Tibial nerve (tissue), 4 donors: ENCODE measurements at places on chromosomes 3 and 15. TPM values are rescaled to one million over a fixed set of nuclear protein-coding genes. Genes with fewer than 3 reads are reported as not detected.

The ARPIN gene
- total RNA-seq, result 28.9 TPM

The ZNF80 gene
- not detected for total RNA-seq

The SLTM gene
- total RNA-seq, result 126 TPM

The B3GALNT1 gene
- total RNA-seq, result 10.8 TPM

The PIERCE2 gene
- total RNA-seq, result not detected

The FBXW12 gene
- not detected for total RNA-seq

The PLSCR2 gene
- total RNA-seq, result not detected

The DUOX1 gene
- total RNA-seq, result 4.0 TPM

DNA sequence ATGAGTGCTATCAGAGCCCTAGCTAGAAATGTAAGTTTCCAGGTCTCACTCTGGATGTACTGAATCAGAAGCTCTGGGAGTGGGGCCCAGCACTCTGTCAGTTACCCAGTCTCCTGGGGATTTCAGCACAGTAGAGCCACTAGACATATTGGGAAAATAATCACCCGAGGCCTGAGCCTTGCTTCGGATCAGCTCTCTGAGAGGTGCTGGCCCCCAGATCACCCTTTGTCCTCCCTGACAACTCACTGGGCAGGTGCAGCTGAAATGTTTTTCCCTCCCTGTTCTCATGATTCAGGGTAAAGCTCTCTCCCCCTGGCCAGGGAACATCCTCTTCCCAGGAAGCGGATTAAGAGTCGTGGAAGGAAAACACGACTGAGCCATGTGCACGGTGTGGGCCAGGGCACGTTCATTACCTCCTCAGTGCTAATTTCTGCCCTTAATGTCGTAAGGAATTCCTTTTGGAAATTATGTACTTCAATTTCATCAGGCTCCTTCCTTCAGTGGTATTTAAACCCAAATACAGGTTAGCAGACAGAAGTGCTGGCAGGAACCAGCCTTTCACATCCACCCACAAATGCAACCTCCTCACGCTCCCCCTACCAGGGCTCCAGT is 296.7 kb upstream of the LYSMD4 start:
- DNase-seq, result no peak
- H3K27me3 ChIP-seq, result no peaks in the 10 kb centered on the region
- peaks cover 22% of the 10 kb centered on the region for H3K4me1 ChIP-seq
- no peak overlapping the region for H3K27ac ChIP-seq
- H3K36me3 ChIP-seq, result no peaks in the 10 kb centered on the region

- no peaks in the 10 kb centered on the region for H3K36me3 ChIP-seq
- H3K27me3 ChIP-seq, result no peaks in the 10 kb centered on the region
- H3K27ac ChIP-seq, result no peak overlapping the region
Measured at GRCh38 chr15:80233581-80233980, 18.4 kb downstream of the CTXND1 start.

DNA sequence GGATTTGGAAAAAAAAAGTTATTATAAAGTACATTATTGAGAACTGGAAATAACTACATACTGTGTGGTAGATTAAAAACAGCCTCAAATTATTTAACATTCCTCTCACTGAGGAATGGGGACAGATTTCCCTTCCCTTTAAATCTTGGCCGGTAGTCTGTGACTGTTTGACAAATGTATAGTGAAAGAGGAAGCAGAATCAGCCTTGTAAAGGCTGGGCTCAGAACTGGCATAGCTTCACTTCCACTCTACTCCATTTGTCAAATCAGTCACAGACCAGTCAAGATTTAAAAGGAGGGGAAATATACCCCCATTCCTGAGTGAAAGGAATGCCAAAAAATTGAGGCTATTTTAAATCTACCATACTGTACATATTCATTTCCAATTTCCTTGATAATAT is 18.2 kb upstream of the B4GALT4 start:
- H3K4me3 ChIP-seq, result no peak overlapping the region
- no peak overlapping the region for H3K27ac ChIP-seq
- no peaks in the 10 kb centered on the region for H3K27me3 ChIP-seq
- H3K36me3 ChIP-seq, result no peaks in the 10 kb centered on the region

DNA sequence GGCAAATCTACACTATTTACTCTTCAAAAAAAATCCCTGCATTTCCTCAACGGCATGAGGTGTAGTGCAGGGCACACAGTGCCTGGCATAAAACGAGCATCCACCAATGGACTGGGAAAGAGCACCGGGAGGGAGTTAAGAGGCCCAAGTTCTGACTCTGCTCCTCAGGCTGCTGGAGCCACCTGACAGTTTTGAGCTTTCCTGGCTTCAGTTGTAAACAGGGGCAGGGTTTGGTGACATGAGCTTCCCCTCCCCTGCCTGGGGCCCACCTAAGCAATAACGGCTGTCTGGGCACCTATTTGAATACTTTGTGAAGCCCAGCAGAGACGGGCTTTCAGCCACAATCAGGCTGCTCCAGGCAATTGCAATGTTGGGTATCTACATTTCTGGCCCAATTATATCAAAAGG is 16.4 kb downstream of the CA12 start:
- H3K4me1 ChIP-seq, result no peaks in the 10 kb centered on the region
- no peaks in the 10 kb centered on the region for H3K36me3 ChIP-seq
- DNase-seq, result no peak
- no peak overlapping the region for H3K4me3 ChIP-seq
- H3K27ac ChIP-seq, result no peak overlapping the region
- H3K27me3 ChIP-seq, result no peaks in the 10 kb centered on the region

- peak overlapping the region; percentile 60 for H3K27ac ChIP-seq
- no peak overlapping the region for H3K4me3 ChIP-seq
- H3K36me3 ChIP-seq, result no peaks in the 10 kb centered on the region
- peaks cover 19% of the 10 kb centered on the region for H3K4me1 ChIP-seq
- DNase-seq, result no peak
Measured at GRCh38 chr3:48434591-48435222, 4.8 kb upstream of the PLXNB1 start.

DNA sequence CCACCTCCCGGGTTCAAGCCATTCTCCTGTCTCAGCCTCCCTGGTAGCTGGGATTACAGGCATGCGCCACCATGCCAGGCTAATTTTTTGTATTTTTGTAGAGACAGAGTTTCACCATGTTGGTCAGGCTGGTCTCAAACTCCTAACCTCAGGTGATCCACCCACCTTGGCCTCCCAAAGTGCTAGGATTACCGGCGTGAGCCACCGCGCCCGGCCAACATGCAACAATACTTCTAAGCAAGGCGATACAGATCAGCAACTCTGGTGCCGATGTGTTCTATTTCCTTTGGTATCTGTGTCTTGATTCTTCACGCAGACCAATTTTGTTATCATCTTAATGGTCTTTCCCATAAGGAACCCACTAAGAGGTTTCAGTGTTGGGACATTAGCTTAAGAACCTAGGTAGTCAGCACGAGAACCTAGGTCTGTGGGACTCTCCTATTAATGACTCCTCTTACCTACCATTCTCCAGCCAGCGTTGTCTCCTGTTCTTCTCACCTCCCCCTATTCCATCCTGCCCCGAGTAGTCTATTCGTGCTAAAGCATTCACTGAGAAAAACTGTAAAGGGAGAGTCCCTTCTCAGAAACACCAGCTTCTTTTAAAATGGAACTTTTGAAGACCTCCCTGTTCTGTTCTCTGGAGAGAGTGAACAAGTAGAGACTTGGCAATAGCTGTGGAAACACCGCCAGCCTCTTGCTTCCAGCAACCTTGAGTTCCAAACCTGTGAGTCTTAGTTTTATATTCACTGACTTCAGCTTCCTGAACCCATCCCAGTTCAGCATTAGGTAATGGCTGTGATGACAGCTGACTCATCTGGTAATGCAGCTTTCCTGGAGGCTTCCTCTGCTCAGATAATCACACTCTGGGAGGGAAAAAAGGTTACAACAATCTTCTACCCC is 61.2 kb downstream of the TSC22D2 start:
- peak overlapping the region; percentile 18 for H3K27ac ChIP-seq
- no peaks in the 10 kb centered on the region for H3K27me3 ChIP-seq
- peak; percentile 12 for DNase-seq
- H3K4me3 ChIP-seq, result no peak overlapping the region

DNA sequence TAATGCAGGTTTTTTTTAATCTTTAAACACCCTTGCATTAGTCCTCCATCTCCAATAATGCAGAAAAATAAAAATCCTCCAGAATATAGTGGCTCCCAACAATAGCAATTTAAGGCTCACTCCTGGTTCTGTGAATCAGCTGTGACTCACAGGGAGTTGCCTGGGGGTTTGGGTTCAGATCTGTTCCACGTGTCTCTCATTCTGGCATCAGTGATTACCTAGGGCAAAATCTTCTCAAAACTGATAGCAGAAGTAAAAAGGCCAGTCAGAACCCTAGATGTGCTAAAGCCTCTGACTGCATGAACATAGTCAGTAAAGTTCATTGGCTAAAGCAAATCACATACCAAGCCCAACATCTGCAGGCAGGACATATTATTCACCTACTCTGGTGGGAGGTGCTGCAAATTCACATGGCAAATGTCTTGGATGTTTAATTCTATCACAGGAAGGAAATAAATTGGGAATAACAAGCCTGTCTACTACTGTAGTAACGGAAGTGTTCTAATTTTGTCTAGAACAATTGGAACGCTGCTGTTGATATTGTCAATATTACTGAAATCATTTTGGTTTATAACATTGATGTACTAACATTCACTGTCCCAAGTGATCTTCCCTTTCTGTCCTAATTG is 364.1 kb upstream of the CNTN4 start:
- no peak overlapping the region for H3K27ac ChIP-seq
- no peaks in the 10 kb centered on the region for H3K4me1 ChIP-seq
- H3K36me3 ChIP-seq, result no peaks in the 10 kb centered on the region
- no peak for DNase-seq
- H3K4me3 ChIP-seq, result no peak overlapping the region
- no peaks in the 10 kb centered on the region for H3K27me3 ChIP-seq

DNA sequence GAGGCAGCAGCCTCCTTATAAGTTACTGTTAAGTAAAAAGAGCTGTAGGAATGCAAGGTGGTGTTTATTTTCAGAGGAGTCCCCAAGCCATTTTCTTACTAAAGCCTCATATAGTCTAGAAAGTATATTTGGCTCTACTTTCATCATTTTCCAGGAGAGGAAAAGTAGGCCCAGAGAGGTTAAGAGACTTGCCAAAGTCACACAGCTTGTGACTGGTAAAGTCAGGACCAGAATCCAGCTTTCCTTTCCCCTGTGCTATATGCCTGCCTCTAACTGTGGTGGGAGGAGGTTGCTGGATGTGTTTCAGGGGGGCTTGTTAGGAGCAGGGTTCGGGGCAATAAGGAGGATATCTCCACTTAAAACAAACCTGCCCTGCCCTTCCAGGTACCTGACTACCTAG is 7.2 kb upstream of the OGG1 start:
- no peaks in the 10 kb centered on the region for H3K4me1 ChIP-seq
- no peak overlapping the region for H3K27ac ChIP-seq
- H3K27me3 ChIP-seq, result no peaks in the 10 kb centered on the region
- peaks cover 100% of the 10 kb centered on the region for H3K36me3 ChIP-seq

DNA sequence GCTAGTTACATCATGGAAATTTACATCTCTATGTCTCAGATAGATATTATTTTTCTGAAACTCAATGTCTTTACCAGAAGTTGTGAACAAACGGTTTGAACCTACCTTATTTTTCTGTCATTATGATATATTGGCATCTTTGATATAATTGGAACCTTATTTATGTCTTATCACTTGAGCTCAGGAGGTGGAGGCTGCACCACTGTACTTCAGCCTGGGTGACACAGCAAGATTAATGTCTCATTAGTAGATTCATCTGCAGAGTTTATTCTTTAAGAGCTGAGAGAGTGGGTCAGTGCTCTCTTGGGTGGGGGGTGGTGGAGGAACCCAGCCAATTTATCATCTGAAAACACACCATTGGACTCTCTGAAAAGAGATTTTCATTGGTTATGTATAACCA is 21.4 kb downstream of the SCG3 start:
- H3K4me1 ChIP-seq, result no peaks in the 10 kb centered on the region
- H3K27me3 ChIP-seq, result peaks cover 7% of the 10 kb centered on the region
- no peaks in the 10 kb centered on the region for H3K36me3 ChIP-seq
- H3K4me3 ChIP-seq, result no peak overlapping the region
- H3K27ac ChIP-seq, result no peak overlapping the region

DNA sequence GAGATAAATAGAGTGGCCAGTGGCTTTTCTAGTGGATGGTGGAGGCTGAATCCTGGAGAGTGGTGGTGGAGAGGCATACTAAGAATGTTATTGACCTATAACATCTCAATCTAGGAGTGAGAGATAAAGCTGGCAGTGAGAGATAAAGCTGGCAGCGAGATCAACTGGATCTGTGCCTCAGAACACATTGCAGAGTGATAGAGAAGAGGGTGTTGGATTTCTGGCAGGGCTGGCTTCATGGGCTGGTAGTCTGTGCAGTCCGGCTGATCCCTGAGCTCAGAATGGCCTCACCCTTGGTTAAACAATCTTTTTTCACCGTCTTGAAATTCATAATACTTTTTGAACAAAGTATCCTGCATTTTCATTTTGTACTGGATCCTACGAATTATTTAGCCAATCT is 221.2 kb downstream of the NLGN1 start:
- no peaks in the 10 kb centered on the region for H3K36me3 ChIP-seq
- no peaks in the 10 kb centered on the region for H3K27me3 ChIP-seq
- no peak for DNase-seq
- no peak overlapping the region for H3K4me3 ChIP-seq

- no peak overlapping the region for H3K4me3 ChIP-seq
- no peaks in the 10 kb centered on the region for H3K4me1 ChIP-seq
- peaks cover 3% of the 10 kb centered on the region for H3K27me3 ChIP-seq
- H3K27ac ChIP-seq, result no peak overlapping the region
Measured at GRCh38 chr3:133410191-133410892, 10.5 kb downstream of the BFSP2 start.

- H3K27me3 ChIP-seq, result no peaks in the 10 kb centered on the region
- peak; percentile 59 for DNase-seq
- H3K27ac ChIP-seq, result peak overlapping the region; percentile 93
Measured at GRCh38 chr15:74869726-74870407, 3.3 kb downstream of the SCAMP2 start.

GRCh38 chr15:38085931-38086568 is 151.6 kb downstream of the TMCO5A start:
- no peaks in the 10 kb centered on the region for H3K27me3 ChIP-seq
- no peak overlapping the region for H3K4me3 ChIP-seq
- DNase-seq, result no peak
- no peak overlapping the region for H3K27ac ChIP-seq
- no peaks in the 10 kb centered on the region for H3K4me1 ChIP-seq

DNA sequence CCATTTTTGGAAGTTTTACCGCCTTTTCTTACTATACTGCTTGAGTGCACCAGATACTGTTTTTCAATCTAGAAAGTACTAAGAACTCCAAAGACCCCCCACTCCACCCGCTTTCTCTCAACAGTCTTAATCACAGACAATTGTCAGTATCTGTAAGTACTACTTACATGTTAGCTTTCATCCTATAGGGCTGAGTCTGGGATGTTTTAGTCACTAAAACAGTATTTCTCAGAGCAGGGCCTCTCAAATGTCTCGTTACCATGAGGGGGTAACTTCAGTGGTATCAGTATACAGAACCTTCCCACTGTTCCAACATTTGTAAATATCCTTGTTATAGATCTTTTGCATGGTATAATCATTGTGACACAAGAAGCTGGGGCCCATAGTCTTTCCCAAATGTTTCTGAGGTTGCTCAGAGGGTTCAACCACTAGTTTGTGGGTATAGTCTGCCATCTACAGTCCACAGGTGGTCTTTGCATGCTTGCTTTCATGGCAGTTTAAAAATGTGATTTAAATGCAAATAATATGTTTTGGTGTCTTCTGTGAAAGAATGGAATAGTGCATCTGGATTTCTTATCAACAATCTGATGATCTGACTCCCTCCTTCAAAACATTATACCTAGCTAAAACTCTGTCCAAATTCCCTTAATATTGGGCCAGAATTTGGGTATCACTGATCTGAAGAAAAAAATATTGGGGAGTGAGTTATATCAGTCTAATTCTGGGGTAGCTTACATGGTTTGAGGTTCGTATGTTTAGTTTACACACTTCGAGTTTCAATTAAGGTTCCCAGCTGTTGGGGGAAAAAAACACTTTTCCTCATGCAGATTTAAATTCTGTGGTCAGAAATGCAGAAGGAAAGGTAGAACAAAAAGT is 18.0 kb upstream of the DNAJC13 start:
- H3K4me3 ChIP-seq, result no peak overlapping the region
- no peaks in the 10 kb centered on the region for H3K36me3 ChIP-seq
- no peaks in the 10 kb centered on the region for H3K27me3 ChIP-seq
- DNase-seq, result peak; percentile 33
- H3K27ac ChIP-seq, result no peak overlapping the region
